ENCODE measurements at places on chromosomes 5 and 9. TPM values are rescaled to one million over a fixed set of nuclear protein-coding genes. Genes with fewer than 3 reads are reported as not detected.

The HBEGF gene
- total RNA-seq: 0.61 TPM

GRCh38 chr5:174384509-174384947 lies 339.0 kb downstream of the NSG2 start:
- DNase-seq: no peak

The CDKN2B-AS1 gene
- 2.5 TPM for total RNA-seq

The JAK2 gene
- total RNA-seq: 26.4 TPM

DNA sequence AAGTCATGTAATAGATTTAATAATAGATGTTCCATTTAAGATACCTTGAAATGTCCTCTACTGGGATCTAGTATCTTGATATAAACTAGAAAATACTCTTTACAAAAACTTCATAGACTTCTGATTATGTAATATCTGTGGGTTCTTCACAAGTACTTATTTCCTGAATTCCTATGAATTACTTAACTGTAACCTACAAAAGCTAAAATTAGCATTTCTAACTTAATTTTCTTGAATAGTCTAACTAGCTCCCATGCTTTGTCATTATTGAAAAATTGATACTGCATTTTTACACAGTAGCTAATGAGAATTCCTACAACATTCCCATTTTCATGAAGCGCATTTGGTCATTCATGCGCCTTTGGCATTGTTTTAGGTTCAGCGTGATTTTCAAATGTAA lies 1828.2 kb downstream of the MAT2B start:
- DNase-seq: no peak

GRCh38 chr5:93894601-93895354 lies 153.4 kb upstream of the POU5F2 start:
- no peak for DNase-seq

- no peak for DNase-seq
Observed at GRCh38 chr5:137453483-137454080, 45.5 kb downstream of the SPOCK1 start.

The APC gene
- 55.8 TPM for total RNA-seq

DNA sequence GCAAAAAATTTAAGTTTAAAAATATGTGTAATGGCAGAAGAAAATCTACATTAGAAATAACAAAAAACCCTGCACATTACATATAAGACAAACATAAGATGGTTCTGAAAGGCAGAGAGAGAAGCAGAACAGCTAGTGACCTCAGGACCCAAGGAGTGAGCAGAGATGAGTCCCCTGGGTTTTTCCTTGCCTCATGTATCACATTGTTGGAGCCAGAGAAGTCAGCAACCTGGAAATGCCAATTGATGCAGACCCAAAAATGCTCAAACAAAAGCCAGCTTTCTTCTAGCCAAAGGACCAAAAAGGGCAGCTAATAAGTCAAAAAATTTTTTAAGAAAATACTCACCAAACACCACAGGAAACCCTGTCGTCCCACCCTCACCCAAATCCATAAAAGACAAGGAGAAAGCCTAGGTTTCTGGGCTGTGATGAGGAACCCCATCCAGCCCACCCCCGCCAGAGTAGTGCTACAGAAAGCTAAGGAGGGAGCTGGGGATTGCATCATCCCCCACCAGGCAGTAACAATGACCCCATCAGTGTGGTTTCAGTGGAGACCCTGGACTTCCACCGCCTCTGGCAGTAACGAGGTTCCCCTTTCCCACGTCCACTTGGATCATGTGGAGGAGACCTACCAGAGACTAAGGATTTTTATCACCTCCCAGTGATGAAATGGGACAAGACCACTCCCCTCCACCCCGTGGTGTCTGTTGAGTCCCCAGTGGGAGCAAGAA lies 17.6 kb downstream of the DENND1A start:
- no peak for DNase-seq

DNA sequence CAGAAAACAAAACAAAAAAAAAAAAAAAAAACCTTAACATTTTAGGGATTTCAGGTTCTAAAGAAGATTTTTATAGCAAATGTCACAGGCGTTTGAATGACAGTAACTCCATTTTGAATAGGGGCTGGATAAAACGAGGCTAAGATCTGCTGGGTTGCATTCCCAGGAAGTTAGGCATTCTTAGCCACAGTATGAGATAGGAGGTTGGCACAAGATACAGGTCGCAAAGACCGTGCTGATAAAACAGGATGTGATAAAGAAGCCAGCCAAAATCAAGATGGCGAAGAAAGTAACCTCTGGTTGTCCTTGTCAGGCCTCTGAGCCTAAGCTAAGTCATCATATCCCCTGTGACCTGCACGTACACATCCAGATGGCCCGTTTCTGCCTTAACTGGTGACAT lies 425.6 kb upstream of the PTPRD start:
- DNase-seq: no peak

GRCh38 chr9:34671307-34671706 lies 8.8 kb upstream of the CCL27 start:
- no peak for DNase-seq

DNA sequence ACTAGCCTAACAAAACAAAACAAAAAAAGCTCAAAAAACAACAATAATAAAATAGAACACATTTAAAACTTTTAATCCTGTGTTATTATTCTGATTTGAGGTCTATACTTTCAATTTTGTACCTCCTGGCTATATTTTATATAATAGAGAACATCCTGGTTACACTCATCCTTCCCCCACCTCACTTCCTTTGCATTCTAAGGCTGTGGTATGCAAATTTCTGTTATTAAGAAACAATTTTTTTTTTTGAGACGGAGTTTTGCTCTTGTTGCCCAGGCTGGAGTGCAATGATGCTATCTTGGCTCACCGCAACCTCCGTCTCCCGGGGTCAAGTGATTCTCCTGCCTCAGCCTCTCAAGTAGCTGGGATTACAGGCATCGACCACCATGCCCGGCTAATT lies 3.1 kb upstream of the RPL37 start:
- DNase-seq: no peak

DNA sequence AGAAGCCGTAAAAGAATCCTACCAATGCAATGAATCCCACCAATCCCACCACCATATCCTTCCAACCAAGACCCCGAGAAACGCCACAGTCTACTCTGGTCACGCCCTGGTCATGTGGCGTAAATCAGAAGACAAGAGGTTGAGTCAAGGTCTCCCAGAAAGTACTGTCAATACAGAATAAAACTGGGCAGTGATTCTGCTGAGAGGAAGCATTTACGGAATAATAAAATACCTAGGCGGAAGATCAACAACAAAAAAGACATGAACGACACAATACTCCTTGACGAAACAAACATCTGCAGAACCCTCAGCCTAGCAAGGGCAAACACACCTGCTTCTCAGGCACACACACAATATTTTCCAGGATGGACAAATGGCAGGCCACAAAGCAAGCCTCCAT lies 62.8 kb downstream of the GOLM1 start:
- DNase-seq: no peak

GRCh38 chr9:137277329-137278041 lies at the start of gene TOR4A:
Gene TOR4A (plus strand): TSS chr9:137277726. CDS start chr9:137278690, 964 bp downstream.
- DNase-seq: peak; percentile 75

GRCh38 chr5:144421411-144421810 lies 250.7 kb downstream of the KCTD16 start:
- DNase-seq: no peak

The ISCA1 gene
- total RNA-seq: 32.7 TPM

DNA sequence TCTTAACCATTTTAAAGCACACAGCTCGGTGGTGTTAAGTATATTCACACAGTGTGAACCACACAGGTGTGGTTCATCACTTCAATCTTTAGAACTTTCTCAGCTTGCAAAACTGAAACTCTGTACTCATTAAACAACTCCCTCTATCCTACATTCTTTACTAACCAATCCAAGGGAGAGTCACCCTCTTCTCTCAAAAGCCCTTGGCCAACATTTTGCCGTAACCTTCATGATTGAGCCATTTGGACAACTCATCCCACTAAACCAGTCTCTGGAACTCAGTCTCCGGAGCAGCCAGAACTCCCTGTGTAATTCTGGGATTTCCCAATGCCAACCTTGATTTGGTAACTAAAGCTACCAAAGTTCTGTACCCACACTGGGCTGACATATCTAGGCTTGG lies 84.7 kb downstream of the TTC39B start:
- DNase-seq: no peak

- no peak for DNase-seq
Observed at GRCh38 chr9:32339424-32339823, 45.0 kb upstream of the ACO1 start.

The QRFP gene
- total RNA-seq: not detected

- no peak for DNase-seq
Observed at GRCh38 chr5:154015071-154015693, 23.5 kb downstream of the FAM114A2 start.

GRCh38 chr5:107669096-107670031 lies 1.4 kb downstream of the EFNA5 start:
- DNase-seq: peak; percentile 4

- no peak for DNase-seq
Observed at GRCh38 chr5:79567926-79568549, 44.2 kb upstream of the TENT2 start.

The PCDHGB6 gene
- total RNA-seq: 2.2 TPM
